ENCODE measurements at places on chromosomes 3 and 15. TPM values are rescaled to one million over a fixed set of nuclear protein-coding genes. Genes with fewer than 3 reads are reported as not detected.

The EPHA3 gene
- polyA plus RNA-seq: 3.0 TPM

The TRPM1 gene
- polyA plus RNA-seq: not detected

The CCPG1 gene
- 38.9 TPM for polyA plus RNA-seq

The ASB14 gene
- polyA plus RNA-seq: 0.78 TPM

The LIPH gene
- polyA plus RNA-seq: 6.9 TPM

The MAP1A gene
- polyA plus RNA-seq: 5.4 TPM

The COPG1 gene
- 144 TPM for polyA plus RNA-seq

The TMED3 gene
- 58.9 TPM for polyA plus RNA-seq

The ERICH6 gene
- 0.09 TPM for polyA plus RNA-seq

The SPINT1 gene
- 166 TPM for polyA plus RNA-seq

The GOLGA8G gene
- polyA plus RNA-seq: not detected

The ADAMTS17 gene
- polyA plus RNA-seq: 3.7 TPM

The CPLX3 gene
- not detected for polyA plus RNA-seq

The FHIT gene
- polyA plus RNA-seq: 35.8 TPM

Data from large intestine (tissue), 12 donors.